ENCODE measurements at places on chromosomes 13 and 19.

DNA sequence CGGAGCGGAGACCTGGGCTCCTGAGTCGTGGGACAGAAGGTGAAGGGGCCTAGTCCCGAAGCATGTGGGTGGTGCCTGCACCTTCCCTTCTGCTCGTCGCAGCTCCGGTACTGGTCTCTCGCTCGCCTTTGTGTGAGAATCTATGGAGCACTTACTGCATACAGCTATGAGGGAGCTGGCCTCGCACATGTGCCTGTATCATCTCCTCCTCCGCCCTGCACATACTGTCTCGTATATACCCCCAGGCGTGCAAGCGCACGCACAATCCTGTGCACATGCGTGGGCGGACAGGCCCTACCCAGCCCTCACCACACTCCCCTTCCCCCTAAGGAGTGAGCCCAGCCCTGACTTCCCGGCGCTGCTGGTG is 8.7 kb downstream of the PIK3R2 start:
- DNase-seq: no peak

GRCh38 chr13:44664308-44664707 is 88.2 kb upstream of the TSC22D1 start:
- DNase-seq: no peak

GRCh38 chr13:107185889-107186288 is 618.0 kb upstream of the ARGLU1 start:
- no peak for DNase-seq

DNA sequence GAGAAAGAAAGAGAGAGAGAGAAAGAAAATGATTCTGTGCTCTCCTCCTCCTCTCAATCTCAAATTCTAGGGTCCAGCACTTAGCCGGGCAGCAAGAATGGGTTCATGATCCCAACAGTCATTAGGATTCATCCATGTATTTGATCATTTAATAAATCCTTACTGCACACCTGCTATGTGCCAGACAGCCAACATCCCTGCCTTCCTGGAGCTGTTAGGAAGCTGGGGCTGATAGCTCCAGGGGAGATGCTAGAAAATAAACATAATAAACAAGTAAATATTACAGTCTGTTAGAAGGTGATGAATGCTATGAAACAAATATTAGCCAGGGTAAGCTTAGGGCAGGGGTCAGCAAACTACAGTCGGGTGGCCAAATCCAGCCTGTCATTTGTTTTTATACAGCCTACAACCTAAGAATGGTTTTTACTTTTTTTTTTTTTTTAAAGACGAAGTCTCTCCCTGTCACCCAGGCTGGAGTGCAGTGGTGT is 9.9 kb upstream of the ACP7 start:
- no peak for DNase-seq

GRCh38 chr13:53301449-53301848 is 272.8 kb downstream of the OLFM4 start:
- DNase-seq: no peak

GRCh38 chr13:113919761-113920559 is 53.9 kb downstream of the C13orf46 start:
- DNase-seq: no peak

DNA sequence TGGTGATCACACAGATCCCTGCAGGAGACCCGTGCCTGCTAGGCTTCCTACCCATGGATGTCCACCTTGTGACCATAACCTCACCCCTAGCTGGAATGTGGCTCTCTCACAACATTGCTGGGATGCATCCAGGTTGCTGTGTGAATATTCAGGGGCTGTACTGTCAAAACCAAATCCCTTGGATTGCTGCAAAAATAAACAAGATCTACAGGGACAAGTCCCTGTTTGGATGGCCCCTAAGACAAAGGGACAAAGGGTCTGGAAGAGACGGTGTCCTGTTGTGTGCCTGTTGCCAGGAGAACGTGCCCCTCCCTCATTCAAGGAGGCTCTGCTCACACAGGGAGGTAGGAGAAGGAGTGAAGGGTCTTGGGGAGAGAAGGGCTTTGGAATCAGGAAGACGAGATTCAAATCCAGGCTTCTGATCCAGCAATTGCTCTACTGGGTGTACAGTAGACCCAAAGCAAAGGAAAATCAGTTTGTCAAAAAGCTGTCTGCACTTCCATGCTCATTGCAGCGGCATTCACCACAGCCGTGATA is 89.2 kb upstream of the WASF3 start:
- no peak for DNase-seq

GRCh38 chr13:113935001-113935844 is 38.7 kb downstream of the C13orf46 start:
- no peak for DNase-seq

- DNase-seq: no peak
These were observed 1639.9 kb downstream of the SLITRK5 start for GRCh38 chr13:89310943-89311672.

DNA sequence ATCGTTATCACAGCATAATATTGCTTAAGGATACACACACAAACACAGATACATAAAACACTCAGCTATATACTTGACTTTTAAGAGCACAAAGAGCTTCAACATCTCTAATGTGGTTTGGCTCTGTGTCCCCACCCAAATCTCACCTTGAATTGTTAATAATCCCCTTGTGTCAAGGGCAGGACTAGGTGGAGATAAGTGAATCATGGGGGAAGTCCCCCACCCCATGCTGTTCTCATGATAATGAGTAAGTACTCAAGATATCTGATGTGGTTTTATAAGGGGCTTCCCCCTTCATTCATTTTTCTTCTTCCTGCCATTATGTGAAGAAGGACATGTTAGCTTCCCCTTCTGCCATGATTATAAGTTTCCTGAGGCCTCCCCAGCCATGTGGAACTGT is 481.4 kb downstream of the PCDH9 start:
- DNase-seq: no peak

DNA sequence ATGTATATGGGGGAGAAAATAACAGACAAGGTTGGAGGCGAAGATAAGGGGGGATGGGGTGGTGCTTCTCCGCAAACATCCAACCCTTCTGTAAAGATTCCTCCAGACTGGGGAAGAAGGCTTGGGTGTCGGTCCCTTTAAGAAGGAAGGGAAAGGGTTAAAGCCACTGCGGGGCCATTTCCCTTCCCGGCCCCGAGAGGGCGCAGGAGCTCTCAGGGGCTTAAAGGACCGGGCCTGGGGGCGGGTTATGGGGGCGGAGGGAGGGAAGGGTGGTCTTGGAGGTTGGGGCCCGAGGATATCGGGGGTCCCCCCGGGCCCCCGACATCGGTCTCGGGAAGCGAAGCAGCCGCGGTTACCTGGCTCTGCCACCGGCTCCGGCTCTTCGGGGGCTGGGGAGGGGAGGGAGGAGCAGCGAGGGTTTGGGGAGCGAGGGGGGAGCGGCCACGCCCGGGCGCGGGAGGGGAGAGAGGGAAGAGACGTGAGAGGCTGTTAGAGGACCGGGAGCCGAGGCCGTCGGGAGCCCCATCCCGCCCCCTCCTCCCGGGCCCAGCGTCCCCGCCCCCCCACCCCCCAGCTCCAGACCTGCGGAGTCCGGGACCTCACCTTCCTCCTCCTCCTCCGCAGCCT is 2.8 kb downstream of the TNNT1 start:
- no peak for DNase-seq

GRCh38 chr19:34644991-34645461 is 31.9 kb downstream of the SCGB2B2 start:
- DNase-seq: no peak

GRCh38 chr19:29596080-29596727 is 9.9 kb upstream of the POP4 start:
- DNase-seq: no peak

GRCh38 chr19:10206226-10206885 is 11.6 kb upstream of the DNMT1 start:
- DNase-seq: no peak

GRCh38 chr19:38742296-38742695 is 2.0 kb downstream of the CAPN12 start:
- no peak for DNase-seq

DNA sequence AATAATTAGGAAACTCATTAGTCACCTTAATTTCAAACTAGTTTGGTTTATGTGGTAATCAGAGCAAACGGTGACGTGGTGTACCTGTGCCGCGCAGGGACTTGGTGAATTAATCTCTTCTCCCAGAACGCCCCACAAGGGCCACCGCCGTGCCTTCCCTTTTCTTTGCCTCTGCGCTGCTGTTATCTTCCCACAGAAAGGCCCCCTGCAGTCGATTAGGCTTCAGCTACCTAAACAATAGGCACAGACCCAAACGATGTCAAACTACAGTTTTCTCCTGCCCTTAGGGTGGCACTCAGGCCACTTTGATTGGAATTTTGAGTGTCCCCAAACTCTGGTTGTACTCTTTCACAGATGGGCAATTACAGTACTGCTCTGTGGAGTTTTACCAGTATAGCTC is 115.5 kb downstream of the GGACT start:
- no peak for DNase-seq

GRCh38 chr19:28549680-28550277 is 663.2 kb downstream of the UQCRFS1 start:
- no peak for DNase-seq

- no peak for DNase-seq
These were observed 125.3 kb downstream of the TSHZ3 start for GRCh38 chr19:31223740-31224534.

GRCh38 chr19:58582985-58583384 is 9.8 kb upstream of the MZF1 start:
- no peak for DNase-seq

- no peak for DNase-seq
These were observed 159.0 kb upstream of the IRS2 start for GRCh38 chr13:109945206-109945960.
